Lung (tissue), 17 donors: ENCODE measurements at places on chromosomes 13 and 19. TPM values are rescaled to one million over a fixed set of nuclear protein-coding genes. Genes with fewer than 3 reads are reported as not detected.

DNA sequence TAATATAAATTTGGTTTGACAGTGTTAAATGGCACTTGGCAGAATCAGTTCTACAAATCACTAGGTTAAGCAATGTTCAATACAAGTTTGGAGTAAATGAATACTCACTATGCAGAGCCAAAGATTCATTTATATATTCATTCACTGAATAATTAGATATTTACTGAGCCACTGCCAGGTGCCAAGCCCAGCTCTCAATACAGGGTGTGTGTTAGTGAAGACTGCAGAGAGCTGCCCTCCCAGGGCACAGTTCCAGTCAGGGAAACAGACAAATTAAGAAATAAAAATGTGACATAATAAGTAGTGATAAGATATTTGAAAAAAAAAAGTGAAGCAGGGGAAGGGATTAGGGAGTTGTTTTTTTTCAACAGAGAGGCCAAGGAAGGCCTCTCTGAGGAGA lies 411.7 kb downstream of the KCNRG start:
- no peaks in the 10 kb centered on the region for H3K27me3 ChIP-seq
- no peak overlapping the region for H3K4me3 ChIP-seq
- no peak overlapping the region for H3K27ac ChIP-seq
- DNase-seq, result no peak
- H3K4me1 ChIP-seq, result no peaks in the 10 kb centered on the region

GRCh38 chr13:98123176-98123575 lies 19.7 kb upstream of the FARP1 start:
- H3K27ac ChIP-seq, result no peak overlapping the region
- no peak for DNase-seq
- H3K36me3 ChIP-seq, result no peaks in the 10 kb centered on the region
- H3K4me3 ChIP-seq, result no peak overlapping the region

DNA sequence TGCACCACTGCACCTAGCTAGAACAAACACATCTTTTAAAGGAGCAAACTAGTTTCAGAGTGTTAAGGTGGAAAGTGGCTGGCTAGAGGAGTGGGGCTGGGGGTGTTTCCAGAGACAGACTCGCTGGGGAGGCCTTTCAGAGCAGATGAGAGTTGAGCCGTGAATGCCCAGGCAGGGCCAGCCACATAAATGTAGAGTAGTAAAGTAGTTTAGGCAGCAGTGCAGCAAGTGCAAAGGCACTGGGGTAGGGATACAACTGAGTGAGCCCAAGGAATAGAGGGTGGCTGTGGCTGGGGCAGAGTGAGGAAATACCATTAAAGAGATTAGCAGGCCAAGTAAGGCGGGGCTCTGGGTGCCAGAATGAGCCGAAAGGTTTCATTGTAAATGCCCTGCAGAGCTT lies 72.0 kb downstream of the ALOX5AP start:
- peaks cover 2% of the 10 kb centered on the region for H3K4me1 ChIP-seq
- no peak for DNase-seq
- H3K27ac ChIP-seq, result no peak overlapping the region
- H3K27me3 ChIP-seq, result no peaks in the 10 kb centered on the region
- no peaks in the 10 kb centered on the region for H3K36me3 ChIP-seq

DNA sequence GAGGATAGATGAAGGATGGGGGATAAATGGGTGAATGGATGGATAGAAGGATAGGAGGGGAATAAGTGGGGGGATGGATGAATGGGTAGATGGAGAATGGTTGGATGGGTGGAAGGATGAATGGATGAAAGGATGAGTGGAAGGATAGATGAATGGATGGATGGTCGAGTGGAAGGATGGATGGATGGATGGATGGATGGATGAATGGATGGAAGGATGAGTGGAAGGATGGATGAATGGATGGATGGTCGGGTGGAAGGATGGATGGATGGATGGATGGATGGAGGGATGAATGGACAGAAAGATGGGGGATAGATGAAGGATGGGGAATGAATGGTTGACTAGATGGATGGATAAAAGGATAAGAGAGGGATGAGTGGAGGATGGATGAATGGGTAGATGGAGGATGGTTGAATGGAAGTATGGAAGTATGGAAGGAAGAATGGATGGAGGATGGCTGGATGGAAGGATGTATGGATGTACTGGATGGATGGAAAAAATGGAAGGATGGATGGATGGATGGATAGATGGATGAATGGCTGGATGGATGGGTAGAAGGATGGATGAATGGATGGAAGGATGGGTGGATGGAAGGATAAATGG lies 42.0 kb downstream of the FBN3 start:
- H3K36me3 ChIP-seq, result peaks cover 14% of the 10 kb centered on the region
- DNase-seq, result no peak
- no peaks in the 10 kb centered on the region for H3K27me3 ChIP-seq
- no peaks in the 10 kb centered on the region for H3K4me1 ChIP-seq

DNA sequence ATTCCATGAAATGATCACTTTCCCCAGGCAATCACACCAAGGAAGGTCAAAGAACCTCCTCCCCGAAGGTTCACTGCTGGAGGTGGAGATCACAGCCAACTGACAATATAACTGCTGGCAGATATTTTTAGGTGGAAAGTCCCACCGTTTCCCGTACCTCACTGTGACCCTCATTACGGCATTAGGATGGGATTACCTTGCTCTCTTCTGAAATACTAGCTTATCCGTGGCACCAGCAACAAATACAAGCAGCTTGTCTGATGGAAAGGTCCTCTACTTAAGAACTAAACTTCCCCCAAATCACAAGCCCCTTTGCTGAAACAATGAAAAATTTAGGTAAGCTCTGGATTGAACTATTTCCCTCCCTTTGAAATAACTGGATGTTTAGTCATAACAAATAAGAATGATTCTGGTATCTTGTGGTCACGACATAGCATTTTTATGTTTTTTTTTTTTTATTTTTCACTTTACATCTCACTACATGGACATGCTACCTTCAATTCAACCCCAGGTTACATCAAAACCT lies 178.9 kb downstream of the COL4A1 start:
- DNase-seq, result no peak
- H3K36me3 ChIP-seq, result no peaks in the 10 kb centered on the region
- H3K4me3 ChIP-seq, result no peak overlapping the region
- no peaks in the 10 kb centered on the region for H3K27me3 ChIP-seq

GRCh38 chr19:54021363-54021762 lies 29.9 kb downstream of the CACNG6 start:
- H3K4me1 ChIP-seq, result no peaks in the 10 kb centered on the region
- no peak for DNase-seq
- H3K27ac ChIP-seq, result no peak overlapping the region

GRCh38 chr13:79679334-79679733 lies 198.4 kb downstream of the NDFIP2 start:
- no peaks in the 10 kb centered on the region for H3K4me1 ChIP-seq
- DNase-seq, result peak; percentile 61
- H3K36me3 ChIP-seq, result no peaks in the 10 kb centered on the region
- no peak overlapping the region for H3K27ac ChIP-seq
- no peak overlapping the region for H3K4me3 ChIP-seq
- H3K27me3 ChIP-seq, result no peaks in the 10 kb centered on the region

DNA sequence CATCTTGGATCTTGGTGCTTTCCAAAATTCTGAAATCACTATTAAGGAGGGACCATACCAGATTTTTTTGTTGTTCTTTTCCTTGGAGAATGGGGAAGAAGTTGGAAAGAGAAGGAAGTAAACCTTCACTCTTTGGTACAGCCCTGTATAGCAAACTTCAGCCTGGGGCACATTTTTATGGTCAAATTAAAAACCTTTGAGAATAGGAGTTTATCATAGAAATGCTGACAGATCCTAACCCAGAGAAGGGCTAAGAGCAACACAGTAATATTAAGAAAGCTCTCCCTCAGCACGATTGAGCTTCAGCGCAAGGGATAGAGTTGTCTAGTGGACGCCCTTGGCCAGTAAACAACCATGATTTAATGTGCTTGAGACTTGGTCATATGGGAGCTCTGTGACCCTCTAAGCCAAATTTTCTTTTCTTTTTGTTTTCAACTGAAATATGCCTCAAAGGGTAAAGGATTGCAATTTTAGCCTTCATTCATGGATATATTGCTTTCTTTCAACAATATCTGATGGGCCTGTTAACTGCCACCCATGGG lies 294.3 kb upstream of the MAB21L1 start:
- H3K36me3 ChIP-seq, result no peaks in the 10 kb centered on the region
- no peak for DNase-seq
- no peak overlapping the region for H3K4me3 ChIP-seq

- H3K27ac ChIP-seq, result peak overlapping the region; percentile 95
- no peaks in the 10 kb centered on the region for H3K36me3 ChIP-seq
- H3K4me3 ChIP-seq, result peak overlapping the region; percentile 70
- H3K27me3 ChIP-seq, result no peaks in the 10 kb centered on the region
- peak; percentile 51 for DNase-seq
These were observed 854 bp downstream of the RNASEH2B start for GRCh38 chr13:50910485-50910805.

DNA sequence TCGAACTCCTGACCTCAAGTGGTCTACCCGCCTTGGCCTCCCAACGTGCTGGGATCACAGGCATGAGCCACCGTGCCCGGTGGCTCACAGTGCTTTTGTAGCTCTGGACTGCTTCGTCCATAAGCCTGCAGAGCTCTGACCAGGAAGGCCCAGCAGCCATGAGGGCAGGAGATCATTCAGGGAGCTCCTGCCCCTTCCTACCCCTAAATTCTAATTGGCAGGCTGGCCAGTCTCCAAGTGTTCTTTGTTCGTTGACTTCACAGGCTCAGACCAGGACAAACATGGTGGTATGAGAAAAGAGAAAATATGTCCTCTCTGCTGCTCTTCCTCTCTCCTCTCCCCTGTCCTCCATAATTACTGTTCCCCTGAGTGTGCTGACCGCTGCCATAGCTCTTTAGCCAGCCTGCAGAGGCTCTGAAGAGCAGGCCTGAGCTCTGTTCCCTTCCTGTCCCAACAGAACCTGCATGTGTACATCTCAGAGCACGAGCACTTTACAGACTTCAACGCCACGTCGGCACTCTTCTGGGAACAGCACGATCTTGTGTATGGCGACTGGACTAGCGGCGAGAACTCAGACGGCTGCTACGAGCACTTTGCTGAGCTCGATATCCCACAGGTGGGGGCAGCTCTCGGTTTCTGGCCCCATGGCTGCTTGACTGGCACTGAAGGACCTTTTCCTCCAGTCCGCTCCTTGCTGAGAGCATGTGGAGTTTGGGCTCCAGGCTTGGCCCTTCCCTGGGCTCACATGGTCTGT lies 19.0 kb downstream of the CLPTM1 start:
- no peak overlapping the region for H3K27ac ChIP-seq
- peaks cover 60% of the 10 kb centered on the region for H3K36me3 ChIP-seq
- H3K4me1 ChIP-seq, result no peaks in the 10 kb centered on the region
- no peaks in the 10 kb centered on the region for H3K27me3 ChIP-seq
- H3K4me3 ChIP-seq, result no peak overlapping the region
- DNase-seq, result no peak

- H3K4me1 ChIP-seq, result no peaks in the 10 kb centered on the region
- H3K36me3 ChIP-seq, result peaks cover 19% of the 10 kb centered on the region
- no peak for DNase-seq
- H3K27me3 ChIP-seq, result no peaks in the 10 kb centered on the region
- H3K27ac ChIP-seq, result no peak overlapping the region
- no peak overlapping the region for H3K4me3 ChIP-seq
These were observed 5.7 kb upstream of the THSD1 start for GRCh38 chr13:52411629-52412028.

ZNF761 gene
- total RNA-seq, result 7.9 TPM

DNA sequence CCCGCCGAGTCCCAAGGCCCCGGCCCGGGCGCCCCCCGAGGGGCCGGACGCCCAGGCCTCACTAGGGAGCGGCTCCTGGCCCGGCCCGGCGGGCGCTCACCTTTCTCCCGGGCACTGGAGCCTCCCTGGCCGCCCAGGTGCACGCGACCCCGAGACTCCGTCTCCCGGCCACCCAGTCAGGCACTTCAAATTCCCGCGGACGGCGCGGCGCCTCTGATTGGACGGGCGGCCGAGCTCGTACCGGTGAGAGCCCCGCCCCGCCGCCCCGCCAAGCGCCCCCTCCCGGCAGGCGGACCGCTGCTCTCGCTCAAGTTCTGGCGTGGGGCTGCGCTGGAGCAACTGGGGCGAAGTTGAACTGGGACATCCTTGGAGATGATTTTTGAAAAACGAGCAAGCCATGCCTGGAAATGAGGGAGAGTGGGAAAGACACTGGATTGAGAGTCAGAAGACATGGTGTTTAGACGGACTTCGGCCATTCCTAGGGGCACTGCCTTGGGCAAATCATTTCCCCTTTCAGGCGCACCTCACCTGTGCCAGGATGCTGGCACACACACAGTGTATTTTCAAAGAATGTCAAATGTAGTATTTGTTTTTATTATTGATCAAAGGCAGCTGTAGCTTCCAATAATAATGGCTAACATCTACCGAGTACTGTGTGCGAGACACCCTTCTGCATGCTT lies 485.3 kb downstream of the UQCRFS1 start:
- H3K27ac ChIP-seq, result no peak overlapping the region
- no peak overlapping the region for H3K4me3 ChIP-seq
- H3K36me3 ChIP-seq, result no peaks in the 10 kb centered on the region
- DNase-seq, result peak; percentile 54

DNAJC3 gene
- total RNA-seq, result 61.8 TPM

DNA sequence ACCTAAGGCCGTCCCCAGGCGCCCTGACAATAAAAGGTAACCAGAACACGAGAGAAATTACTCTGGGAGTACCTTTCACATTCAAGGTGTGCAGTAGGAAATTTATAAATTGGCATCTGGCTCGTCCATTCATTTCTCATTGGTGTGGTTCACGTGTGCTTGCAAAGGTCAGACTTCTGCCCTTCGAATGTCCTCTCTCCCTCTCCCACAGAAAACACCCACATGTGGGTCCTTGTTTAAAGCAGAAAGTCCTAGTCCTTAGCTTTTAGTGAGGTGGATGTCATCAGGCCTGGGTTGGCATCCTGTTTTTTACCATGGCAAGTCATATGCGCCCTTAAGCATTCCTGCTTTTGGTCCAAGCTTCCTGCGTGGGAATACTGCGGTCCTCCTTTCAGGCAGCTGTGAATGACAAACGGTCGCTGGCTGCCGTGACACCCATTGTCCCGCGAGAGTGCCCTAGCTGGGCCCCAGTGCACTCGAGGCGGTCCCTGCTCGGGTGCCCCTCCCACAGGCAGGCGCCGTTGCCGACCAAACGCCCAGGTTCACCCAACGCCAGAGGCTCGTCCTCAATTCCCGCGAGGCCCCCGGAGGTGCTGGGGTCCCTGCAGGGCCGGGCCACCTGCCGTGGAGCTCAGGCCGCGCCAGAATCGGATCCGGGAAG lies at the start of gene NUDT19:
Gene NUDT19 (plus strand): TSS at position 531 of the 661 bp plus-strand sequence. CDS start 140 bp downstream, outside the sequence.
- H3K4me3 ChIP-seq, result peak within 1 kb of the TSS; percentile 86
- H3K4me1 ChIP-seq, result peaks cover 23% of the 10 kb centered on the region
- no peaks in the 10 kb centered on the region for H3K36me3 ChIP-seq

GRCh38 chr13:85900521-85900920 lies 101.3 kb upstream of the SLITRK6 start:
- no peaks in the 10 kb centered on the region for H3K4me1 ChIP-seq
- H3K36me3 ChIP-seq, result no peaks in the 10 kb centered on the region
- H3K4me3 ChIP-seq, result no peak overlapping the region
- DNase-seq, result no peak

- no peaks in the 10 kb centered on the region for H3K36me3 ChIP-seq
- no peak overlapping the region for H3K4me3 ChIP-seq
- H3K27ac ChIP-seq, result no peak overlapping the region
- H3K27me3 ChIP-seq, result no peaks in the 10 kb centered on the region
- DNase-seq, result no peak
These were observed 28.2 kb upstream of the PSG7 start for GRCh38 chr19:42965176-42965575.
